ENCODE measurements at places on chromosomes 2 and 18.

DNA sequence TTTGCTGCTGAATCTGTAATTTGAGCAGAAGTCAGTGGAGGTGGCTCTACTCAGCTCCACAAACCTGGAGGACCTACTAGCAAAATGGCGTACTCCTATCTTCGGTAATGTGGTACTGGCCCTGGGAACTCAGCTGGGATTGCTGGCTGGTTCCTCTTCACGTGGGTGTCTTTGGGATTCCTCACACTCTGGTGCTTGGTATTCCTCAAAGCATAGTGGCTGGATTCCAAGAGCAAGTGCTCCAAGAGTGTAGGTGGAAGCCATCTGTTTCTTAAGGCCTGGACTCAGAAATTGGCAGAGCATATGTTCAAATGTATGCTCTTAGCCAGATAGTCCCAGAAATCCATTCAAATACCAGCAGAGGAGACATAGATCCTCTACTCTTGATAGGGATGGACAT lies 281.9 kb upstream of the CDH7 start:
- DNase-seq, result no peak

- DNase-seq, result no peak
Observed at GRCh38 chr18:63975628-63976027, 5.7 kb downstream of the SERPINB8 start.

GRCh38 chr2:232779465-232779864 lies 3.1 kb upstream of the KCNJ13 start:
- no peak for DNase-seq

DNA sequence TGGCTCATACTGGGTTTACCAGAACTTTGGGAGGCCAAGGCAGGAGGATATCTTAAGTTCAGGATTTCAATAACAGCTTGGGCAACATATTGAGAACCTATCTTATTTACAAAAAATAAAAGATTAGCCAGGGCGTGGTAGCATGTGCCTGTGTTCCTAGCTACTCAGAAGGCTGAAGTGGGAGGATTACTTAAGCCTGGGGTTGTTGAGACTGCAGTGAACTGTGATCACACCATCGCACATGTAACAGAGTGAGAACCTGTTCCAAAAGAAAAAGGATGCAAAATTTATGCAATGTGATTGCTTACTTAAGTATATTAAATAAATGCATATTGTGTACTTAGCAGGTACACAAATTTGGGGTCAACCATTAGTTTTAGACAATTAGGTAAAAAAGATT lies 768.9 kb upstream of the CDH7 start:
- no peak for DNase-seq

GRCh38 chr2:96921561-96922319 lies 51.9 kb upstream of the SEMA4C start:
- no peak for DNase-seq

GRCh38 chr18:68942230-68942629 lies 144.3 kb downstream of the CCDC102B start:
- no peak for DNase-seq

- no peak for DNase-seq
Observed at GRCh38 chr2:69937968-69938367, 23.1 kb downstream of the MXD1 start.

DNA sequence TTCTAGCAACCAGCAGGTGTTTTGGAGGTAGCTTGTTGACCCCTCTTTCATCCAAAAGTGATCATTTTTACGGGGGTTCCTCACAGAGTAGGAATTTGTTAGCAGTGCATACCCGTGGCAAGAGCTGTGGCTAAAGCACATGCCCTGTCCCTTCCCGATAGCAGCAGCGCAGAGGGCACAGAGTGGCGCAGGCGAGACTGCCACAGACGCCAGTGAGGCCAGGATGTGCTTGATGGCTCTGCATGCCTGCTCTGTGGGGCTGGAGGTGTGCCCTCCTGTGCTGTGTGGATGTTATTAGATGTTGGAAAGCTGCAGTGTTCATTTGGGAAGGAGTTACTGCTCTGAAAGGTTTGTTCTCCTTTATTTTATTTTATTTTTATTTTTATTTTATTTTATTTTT lies 153.6 kb downstream of the FAM210A start:
- no peak for DNase-seq

DNA sequence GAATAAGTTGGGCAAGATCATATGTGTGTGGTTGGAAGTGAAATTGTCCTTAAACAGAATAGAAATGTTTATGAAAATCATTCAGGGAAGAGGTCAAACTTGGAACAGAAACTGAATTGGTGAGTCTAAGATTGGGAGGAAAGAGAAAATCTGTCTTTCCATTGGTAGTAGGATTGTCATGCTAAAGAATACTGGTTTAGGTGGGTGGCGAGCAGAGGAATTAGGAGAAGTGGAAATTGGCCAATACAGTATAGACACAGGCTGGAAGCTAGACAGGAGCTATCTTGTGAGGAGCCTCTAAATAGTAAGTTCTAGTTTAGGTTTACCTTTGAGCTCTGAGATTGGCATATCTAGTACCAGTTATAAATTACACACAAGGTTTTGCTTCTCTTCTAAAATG lies 80.9 kb upstream of the KYNU start:
- DNase-seq, result no peak

GRCh38 chr2:136059036-136059472 lies 58.9 kb downstream of the CXCR4 start:
- no peak for DNase-seq

GRCh38 chr2:132465917-132466316 lies 49.3 kb downstream of the GPR39 start:
- no peak for DNase-seq

DNA sequence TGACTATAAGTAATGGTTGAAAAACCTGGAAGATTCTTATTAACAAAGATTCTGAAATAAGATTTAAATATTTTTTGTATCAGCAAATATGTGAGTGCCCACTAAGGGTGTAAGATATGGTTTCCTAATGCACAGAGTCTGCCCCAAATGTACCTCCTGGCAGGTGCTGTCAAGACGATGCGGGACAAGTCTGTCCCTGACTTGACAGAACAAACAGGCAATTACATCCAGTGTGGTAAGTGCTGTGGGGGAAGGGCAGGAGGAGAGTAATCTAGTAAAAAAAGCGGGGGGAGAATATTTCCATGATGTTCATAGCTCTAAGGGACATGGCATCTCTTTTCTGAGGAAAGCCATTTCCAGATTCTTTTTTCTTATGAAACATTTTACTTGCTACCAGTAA lies 127.5 kb downstream of the COL4A4 start:
- DNase-seq, result no peak

DNA sequence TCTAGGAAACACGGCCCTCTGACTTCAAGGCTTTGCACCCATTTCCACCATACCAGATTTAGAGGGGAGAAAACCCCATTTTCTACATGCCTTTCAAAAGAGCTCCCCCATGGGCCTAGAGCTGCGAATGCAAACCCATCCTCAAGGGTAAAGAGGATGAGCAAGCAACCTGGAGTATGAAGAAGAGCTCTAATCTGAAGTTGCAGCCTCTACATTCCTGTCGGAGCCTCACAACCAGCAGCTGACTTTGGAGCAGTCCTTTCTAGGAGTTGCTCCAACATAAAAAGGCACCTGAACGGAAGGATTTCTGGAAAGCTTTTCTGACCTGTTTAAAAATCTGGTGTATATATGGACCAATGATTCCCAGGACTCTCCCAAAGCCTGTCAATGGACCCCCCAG lies 81.4 kb upstream of the POMC start:
- DNase-seq, result no peak

- no peak for DNase-seq
Observed at GRCh38 chr18:73684647-73685046, 463.0 kb downstream of the FBXO15 start.

GRCh38 chr2:101188683-101189405 lies 37.7 kb upstream of the TBC1D8 start:
- no peak for DNase-seq

GRCh38 chr2:97798416-97798815 lies 85.0 kb downstream of the ZAP70 start:
- no peak for DNase-seq

DNA sequence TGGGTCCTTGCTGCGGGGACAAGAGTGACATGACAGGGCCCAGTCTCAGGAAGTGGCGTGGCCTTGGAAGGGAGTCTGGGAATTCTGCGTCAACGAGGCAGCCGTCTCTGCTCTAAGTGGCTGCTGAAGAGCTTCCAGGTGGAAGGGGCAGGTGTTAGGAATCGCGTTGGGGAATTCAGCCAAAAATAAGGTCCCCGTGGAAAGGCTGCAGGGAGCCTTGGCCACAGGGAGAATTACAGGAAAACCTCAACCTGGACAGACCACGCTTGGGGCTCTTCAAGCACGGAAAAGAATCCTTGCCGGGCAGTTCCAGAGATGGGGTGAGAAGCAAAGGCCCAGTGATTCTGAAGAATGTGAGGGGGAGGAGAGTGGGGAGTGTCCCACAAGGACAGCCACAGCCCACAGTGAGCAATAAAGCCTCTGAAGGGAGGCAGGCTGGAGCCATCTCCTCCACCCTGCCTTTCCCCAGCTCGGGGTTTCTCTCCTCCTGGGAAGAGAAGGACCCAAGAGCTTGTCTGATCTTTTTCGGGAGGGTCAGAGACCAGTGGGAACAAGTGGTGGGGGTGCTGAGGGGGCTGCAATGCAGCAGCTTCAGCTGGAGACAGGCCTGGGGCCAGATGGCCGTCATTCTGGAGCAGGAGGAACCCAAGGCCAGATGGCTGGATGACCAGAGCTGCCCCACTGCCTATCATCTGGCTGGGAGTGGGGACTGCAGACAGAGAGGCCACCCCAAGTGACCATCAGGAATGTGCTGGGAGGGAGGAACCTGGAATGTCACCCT lies 106.4 kb upstream of the SMAD2 start:
- no peak for DNase-seq

- no peak for DNase-seq
Observed at GRCh38 chr2:215429424-215429823, 6.4 kb downstream of the FN1 start.

DNA sequence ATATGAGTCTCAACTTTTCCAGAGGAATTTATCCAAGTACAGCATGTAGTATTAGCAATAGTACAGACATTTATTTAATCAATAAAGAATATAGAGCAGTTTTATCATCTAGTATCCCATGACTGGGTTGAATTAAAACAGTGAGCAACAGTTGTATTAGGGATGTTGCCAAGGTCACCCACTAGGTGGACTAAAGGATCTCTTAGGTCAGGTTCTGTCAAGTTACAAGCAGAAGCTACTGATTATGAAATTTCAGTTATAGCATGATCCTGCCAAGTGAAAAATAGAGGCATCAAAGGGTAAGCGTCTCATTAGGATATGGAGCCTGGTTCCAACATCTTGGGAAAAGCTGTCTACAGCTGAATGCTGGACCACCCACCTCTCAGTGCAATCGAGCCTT lies 52.1 kb upstream of the LAPTM4A start:
- DNase-seq, result no peak

- DNase-seq, result no peak
Observed at GRCh38 chr2:3751806-3752205, 48.4 kb downstream of the DCDC2C start.

- DNase-seq, result no peak
Observed at GRCh38 chr18:61295153-61295552, 38.1 kb upstream of the CDH20 start.

- DNase-seq, result no peak
Observed at GRCh38 chr2:219733746-219734145, 106.3 kb downstream of the SLC4A3 start.

GRCh38 chr18:79818036-79818435 lies 20.3 kb downstream of the KCNG2 start:
- DNase-seq, result no peak

DNA sequence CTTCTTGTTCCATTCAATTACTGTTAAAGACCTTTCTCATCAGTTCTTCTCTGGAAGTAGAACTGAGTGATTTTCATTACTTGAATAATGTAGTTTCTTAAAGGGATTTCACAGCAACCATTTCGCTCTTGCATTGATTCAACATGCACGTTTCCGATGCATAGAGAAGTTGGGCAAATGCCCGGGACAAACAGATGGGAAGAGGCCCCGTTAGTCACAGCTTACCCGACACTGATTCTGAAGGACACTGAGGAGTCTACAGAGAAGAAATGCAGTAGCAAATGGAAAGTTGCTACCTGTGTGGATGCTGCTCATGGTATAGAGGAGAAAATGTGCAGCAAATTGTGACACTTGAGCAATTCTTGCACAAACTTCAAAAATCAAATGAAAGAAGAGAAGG lies 32.3 kb upstream of the GCG start:
- no peak for DNase-seq

DNA sequence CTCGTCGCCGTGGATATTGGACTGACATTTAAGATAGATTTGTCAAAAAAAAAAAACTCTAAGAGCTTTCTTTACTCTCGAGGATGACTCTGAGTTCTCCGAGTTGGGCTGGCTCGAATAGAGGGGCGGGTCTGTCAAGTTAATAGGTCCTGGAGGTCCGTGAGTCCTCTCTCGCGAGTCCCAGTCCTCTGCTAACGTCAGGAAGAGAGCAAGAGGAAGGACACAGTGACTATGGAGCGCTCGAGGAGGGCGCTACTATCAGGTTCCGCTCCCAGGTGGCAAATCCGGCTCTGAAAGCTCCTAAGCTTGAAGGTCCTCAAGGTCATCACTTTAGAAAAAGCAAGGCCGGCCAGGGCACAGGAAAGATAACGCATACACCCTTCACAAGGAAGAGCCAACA lies 404 bp upstream of the AKAIN1 start:
- no peak for DNase-seq

GRCh38 chr2:148642891-148643416 lies 1.6 kb upstream of the EPC2 start:
- DNase-seq, result no peak

DNA sequence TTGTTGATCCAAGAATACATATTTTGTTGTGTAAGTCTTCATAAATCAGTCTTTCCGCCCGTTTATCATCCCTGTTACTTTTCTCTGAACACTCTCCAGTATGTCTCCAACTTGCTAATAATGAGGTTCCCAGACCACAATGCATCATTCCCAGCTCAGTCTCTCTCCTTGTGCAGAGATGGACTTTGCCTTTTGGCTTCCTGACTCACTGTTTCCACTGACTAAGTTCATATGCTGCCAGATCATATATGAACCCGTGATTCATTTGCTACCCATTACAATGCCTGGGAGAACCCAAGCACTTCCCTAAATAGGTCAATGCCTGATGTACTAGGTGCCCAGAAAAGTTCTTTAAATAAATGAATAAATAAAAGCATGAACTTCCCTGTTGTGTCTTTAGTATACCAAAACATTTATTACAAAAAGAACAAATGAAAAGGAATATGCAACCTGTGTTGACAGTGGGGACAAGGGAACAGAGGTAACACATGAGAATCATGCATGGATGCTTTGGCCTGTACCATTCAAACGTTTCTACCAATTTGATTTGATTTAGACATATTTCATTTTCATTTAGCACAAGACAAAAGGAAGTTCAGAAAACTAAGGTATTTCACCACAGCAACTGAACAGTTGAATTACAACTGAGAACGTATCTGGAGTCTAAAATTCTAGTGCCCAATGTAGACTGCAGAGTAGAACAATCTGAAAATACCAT lies 215.4 kb upstream of the HNRNPA3 start:
- no peak for DNase-seq
